ENCODE measurements at places on chromosomes 3 and 15. TPM values are rescaled to one million over a fixed set of nuclear protein-coding genes. Genes with fewer than 3 reads are reported as not detected.

DNA sequence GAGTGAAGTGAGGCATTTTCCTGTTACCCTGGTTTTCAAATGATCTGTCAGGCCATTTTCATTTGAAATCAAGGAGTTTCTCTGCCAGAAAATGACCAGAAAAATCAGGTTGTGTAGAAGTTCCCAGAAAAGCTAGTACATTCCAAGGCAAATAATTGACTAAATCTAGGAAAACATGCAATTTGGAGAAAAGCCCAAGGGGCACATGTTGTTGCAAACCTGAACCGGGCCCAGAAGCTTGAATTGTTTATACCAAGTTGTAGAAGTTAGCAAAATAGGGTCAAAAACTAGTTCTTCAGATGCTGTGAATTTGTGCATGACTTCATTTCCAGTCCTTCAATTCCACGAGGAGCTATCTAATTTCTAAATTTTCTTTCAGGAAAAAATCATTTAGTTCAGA is 31.0 kb downstream of the TRIM42 start:
- DNase-seq, result no peak

- no peak for DNase-seq
Measured at GRCh38 chr15:40988156-40988555, 34.9 kb downstream of the CHAC1 start.

GRCh38 chr3:12394569-12395271 is 89.6 kb upstream of the TSEN2 start:
- DNase-seq, result no peak

- no peak for DNase-seq
Measured at GRCh38 chr3:32420126-32421038, 28.7 kb downstream of the CMTM7 start.

DNA sequence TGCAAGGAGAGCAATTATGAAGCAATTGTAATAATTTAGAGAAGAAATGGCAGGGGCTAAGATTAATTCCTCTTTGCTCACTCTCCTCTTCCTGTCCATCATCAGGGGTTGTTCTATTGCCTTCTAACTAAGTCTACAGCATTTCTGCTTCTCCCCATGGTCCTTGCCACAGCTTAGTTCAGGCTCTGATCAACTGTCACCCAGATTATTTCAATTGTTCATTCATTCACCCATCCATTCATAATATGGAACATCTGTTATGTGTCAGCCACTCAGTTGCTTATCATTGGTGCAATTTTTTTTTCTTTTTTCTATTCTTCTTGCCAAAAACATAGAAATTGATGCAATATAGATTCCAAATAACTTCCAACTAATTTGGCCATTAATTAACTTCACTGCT is 93.2 kb downstream of the CD47 start:
- DNase-seq, result no peak

- no peak for DNase-seq
Measured at GRCh38 chr15:83289160-83289559, 4.7 kb upstream of the BNC1 start.

GRCh38 chr15:85615930-85616329 is 178.8 kb downstream of the KLHL25 start:
- no peak for DNase-seq

DNA sequence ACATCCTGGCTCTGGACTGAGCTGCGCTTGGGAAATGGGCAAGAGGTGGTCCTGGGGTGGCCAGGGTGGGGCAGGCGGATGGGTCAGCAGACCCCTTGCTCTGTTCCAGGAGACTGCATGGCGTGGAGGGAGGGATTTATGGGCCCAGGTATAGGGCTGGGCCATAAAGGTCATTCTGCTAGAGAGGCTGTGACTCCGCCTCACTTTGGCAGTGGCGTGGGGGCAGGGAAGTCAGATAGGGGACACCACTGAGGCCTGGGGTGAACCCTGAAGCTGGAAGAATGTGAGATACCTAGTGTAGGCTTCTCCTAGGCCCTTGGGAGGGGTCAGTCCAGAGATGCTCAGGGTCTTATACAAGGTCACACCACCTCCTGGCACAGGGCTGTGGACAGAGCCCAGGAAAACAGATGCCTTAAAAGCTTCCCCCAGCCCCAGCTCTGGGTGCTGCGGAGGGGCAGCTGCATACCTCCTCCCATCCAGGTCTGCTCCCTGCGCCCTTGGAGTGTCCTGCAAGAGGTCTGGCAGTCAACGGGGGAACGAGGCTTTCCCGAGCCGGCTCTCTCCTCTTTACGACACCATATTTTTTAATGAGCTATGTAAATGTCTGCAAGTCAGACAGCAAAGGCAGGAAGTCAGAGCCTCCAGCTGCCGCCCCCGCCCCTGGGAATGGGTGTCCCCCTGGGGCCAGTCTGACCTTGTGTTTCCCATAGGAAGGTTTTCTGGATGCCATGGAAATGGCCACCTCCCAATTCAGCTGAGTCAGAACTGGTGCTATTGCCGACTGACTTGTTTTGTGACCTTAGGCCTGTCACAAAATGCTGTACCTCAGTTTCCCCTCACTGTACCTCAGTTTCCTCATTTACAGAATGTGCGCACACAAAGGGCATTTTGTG is 26.3 kb downstream of the LINGO1 start:
- DNase-seq, result no peak

DNA sequence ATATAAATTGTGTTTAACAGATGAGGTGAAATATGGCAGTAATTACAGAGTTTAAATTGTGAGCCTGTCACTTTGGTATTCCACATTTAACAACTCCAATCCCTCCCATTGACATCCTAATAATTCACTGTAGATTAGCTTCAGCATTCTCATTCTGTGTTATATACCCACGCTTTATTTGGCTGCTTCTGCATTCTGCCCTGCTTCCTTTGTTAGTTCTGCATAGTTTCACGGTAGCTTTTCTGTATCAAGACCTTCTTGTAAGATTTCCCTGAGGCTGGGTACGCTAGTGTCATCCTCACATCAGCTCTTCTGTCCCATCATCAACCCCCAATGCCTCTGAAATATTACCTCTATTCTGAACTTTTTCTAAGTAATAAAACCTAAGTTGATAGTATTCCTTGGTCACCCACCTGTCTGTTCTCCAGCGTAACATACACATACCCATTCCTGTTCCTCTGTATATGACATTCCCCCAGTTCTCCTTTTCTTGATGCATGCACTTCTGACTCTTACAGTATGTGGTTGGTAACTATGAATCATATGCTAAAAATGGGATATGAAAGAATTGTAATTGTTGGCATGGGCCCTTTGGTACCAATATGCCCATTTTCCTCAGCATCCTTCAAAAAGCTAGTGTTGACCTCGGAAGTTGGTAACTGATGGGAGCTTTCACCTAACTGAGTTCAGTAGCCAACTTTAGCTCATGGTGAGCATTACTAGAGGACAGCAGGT is 171.2 kb downstream of the KLHL25 start:
- no peak for DNase-seq

- no peak for DNase-seq
Measured at GRCh38 chr15:89817701-89818280, 3.1 kb upstream of the ANPEP start.

GRCh38 chr3:4083225-4084015 is 219.7 kb upstream of the SETMAR start:
- no peak for DNase-seq

- DNase-seq, result no peak
Measured at GRCh38 chr3:84965141-84965540, 6.4 kb downstream of the CADM2 start.

TNFAIP8L3 gene
- polyA plus RNA-seq, result 1.8 TPM

APH1B gene
- 17.7 TPM for polyA plus RNA-seq

ITIH4 gene
- polyA plus RNA-seq, result 10.2 TPM

RASL12 gene
- 5.7 TPM for polyA plus RNA-seq

ARPP19 gene
- 146 TPM for polyA plus RNA-seq

CHP1 gene
- 62.3 TPM for polyA plus RNA-seq

CKMT1B gene
- polyA plus RNA-seq, result 3.8 TPM

ADAMTSL3 gene
- 4.6 TPM for polyA plus RNA-seq

CFAP44 gene
- polyA plus RNA-seq, result 31.5 TPM

All from renal cortex interstitium (tissue), 15 donors.